ENCODE measurements at places on chromosomes 4 and X. TPM values are rescaled to one million over a fixed set of nuclear protein-coding genes. Genes with fewer than 3 reads are reported as not detected.

Gene TMPRSS11B
- polyA plus RNA-seq = not detected

GRCh38 chrX:147912093-147912801 lies 528 bp downstream of the FMR1 start:
- peak; percentile 44 for DNase-seq

Gene RTL9
- 0.02 TPM for polyA plus RNA-seq

GRCh38 chr4:123699880-123700771 lies 303.5 kb downstream of the SPRY1 start:
- DNase-seq = no peak

GRCh38 chr4:138241281-138242075 lies 671 bp downstream of the SLC7A11 start:
- no peak for DNase-seq

- DNase-seq = no peak
Measured at GRCh38 chr4:91846233-91846632, 457.5 kb upstream of the GRID2 start.

Gene PF4V1
- polyA plus RNA-seq = not detected

- no peak for DNase-seq
Measured at GRCh38 chr4:183287309-183287659, 32.8 kb downstream of the CLDN22 start.

Gene AVPR2
- polyA plus RNA-seq = not detected

DNA sequence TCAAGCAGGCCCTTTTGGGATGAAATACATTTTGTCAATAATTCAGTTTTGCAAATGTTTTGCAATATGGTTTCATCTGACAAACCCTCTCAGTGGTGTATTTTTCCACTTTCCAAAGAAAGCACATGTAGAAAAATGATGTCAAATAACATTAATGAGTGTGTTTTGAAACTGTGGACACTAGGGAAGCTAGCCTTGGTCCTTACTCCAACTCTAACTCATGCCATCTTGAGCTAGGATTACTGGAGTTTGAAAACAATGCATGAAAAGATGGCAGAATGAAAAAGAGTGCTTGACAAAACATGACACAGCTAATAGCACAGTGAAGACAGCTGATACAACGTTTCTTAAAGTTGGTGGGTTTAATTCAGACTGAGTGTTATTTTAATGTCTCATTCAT lies 41.4 kb downstream of the HAND2 start:
- DNase-seq = no peak

DNA sequence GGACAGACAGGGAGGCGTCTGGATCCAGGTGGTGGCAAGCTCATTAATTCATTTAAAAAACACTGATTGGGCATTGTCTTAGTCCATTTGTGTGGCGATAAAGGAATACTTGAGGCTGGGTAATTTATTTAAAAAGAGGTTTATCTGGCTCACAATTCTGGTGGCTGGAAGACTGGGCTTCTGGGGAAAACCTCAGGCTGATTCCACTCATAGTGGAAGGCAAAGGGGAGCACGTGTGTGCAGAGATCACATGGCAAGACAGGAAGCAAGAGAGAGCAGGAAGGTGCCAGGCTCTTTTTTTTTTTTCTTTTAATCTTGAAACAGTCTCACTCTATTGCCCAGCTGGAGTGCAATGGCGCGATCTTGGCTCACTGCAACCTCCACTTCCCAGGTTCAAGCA lies 100.2 kb upstream of the METTL14 start:
- no peak for DNase-seq

DNA sequence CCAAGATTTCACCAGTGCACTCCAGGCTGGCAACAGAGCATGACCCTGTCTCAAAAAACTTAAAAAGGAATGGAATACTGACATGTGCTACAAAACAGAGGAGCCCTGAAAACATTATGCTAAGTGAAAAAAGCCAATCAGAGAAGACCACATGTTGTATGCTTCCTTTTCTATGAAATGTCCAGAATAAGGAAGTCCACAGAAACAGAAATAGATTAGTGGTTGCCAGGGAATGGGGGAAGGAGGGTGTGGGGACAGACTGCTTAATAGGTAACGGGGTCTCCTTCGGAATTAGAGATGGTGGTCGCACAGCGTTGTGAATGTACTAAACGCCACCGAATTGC lies 30.1 kb upstream of the KIAA0232 start:
- no peak for DNase-seq

- no peak for DNase-seq
Measured at GRCh38 chr4:142815834-142816233, 30.3 kb downstream of the INPP4B start.

DNA sequence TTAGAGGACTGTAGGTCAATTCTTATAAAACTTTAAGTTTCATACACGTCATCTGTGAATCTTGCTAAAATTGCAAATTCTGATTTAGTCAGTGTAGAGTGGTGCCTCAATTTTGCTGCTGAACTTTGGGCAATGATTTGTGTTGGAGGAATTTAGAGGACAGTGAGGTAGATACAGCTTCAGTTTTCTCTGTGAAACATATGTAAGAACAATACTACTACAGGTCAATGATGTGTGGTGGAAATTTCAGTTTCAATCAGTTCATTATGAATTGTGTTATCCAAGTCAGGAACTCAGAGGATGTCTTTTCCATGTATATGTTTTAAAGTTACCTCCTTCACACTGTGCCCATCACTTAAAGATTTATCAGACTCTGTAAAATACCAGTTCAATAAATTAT lies 1597.8 kb upstream of the PCDH10 start:
- DNase-seq = no peak

GRCh38 chr4:152460488-152460887 lies 75.4 kb downstream of the FBXW7 start:
- no peak for DNase-seq

Gene LPAR4
- not detected for polyA plus RNA-seq

Gene MCTS1
- 78.7 TPM for polyA plus RNA-seq

DNA sequence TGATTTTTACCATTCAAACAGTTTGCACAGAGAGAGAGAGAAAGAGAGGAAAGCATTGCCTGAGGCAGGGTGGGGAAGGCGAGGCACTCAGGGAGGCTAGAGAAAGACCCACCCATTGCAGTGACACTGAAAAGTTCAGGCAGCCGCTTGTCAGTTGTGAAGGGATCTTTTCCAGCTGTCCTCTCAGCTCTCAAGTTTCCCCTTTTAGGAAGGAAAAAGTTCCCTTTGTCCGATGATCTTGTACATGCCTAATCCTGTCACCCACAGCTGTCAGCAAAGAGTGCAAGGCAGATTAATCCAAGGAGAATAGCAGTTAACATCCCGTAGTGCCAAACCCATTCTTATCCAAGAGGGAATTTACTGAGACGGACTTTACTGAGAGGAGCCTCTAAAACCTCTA lies 255.0 kb downstream of the MAGEB5 start:
- no peak for DNase-seq

DNA sequence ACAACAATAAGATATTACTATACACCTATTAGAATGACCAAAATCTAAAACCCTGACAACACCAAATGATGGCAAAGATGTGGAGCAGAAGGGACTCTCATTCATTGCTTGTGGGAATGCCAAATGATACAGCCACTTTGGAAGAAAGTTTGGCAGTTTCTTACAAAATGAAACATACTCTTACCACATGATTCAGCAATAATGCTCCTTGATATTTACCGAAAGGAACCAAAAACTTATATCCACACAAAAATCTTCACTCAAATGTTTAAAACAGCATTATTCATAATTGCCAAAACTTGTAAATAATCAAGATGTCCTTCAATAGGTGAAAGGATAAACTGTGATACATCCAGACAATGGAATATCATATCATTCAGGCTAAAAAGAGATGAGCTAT lies 180.9 kb downstream of the COL25A1 start:
- DNase-seq = no peak

DNA sequence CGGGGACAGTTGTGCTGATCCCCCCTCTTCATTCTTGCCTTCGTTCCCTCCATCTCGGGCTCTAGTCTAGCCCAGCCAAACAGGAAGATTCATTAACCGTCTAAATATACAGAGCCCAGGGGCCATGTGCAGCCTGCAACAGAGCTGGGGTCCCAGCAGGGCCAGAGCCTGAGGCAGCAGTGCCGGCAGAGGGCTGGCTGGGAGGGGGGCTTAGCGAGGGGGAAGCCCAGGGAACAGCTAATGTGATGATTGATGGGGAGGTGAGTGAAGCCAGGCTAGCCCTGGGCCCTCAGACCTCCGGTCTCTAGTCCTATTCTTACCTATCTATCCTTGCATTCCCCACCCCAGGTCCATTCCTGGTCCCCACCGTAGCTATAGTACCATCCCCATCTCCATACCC lies 22.3 kb downstream of the EFNB1 start:
- peak; percentile 65 for DNase-seq

Gene SPATA18
- polyA plus RNA-seq = 0.84 TPM

DNA sequence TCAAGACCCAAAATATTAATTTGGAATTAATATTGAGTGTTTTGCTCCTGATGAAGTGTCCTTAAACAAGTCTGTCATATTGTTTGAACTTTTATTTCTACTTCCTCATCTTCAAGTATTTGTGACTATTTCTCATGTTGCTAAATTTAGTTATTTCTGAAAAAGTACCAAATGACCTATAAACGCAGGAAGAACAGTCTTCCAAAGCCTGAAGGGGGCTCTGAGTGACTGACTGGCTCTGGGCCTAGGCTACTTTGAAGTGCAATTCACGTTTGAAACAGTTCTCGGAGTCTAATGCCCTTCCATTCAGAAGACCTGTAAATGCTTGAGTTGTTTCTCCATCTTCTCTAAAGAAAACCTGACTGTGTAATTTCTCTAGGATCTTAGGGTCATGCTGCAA lies 26.5 kb downstream of the GALNT7 start:
- no peak for DNase-seq

Data from SK-N-SH (cell line).